ENCODE measurements at places on chromosomes 1 and 21.

GRCh38 chr1:92842082-92843045, 10.5 kb downstream of the RPL5 start:
- no peak for DNase-seq

GRCh38 chr21:23822760-23823159, 1784.5 kb downstream of the MRPL39 start:
- no peak for DNase-seq

DNA sequence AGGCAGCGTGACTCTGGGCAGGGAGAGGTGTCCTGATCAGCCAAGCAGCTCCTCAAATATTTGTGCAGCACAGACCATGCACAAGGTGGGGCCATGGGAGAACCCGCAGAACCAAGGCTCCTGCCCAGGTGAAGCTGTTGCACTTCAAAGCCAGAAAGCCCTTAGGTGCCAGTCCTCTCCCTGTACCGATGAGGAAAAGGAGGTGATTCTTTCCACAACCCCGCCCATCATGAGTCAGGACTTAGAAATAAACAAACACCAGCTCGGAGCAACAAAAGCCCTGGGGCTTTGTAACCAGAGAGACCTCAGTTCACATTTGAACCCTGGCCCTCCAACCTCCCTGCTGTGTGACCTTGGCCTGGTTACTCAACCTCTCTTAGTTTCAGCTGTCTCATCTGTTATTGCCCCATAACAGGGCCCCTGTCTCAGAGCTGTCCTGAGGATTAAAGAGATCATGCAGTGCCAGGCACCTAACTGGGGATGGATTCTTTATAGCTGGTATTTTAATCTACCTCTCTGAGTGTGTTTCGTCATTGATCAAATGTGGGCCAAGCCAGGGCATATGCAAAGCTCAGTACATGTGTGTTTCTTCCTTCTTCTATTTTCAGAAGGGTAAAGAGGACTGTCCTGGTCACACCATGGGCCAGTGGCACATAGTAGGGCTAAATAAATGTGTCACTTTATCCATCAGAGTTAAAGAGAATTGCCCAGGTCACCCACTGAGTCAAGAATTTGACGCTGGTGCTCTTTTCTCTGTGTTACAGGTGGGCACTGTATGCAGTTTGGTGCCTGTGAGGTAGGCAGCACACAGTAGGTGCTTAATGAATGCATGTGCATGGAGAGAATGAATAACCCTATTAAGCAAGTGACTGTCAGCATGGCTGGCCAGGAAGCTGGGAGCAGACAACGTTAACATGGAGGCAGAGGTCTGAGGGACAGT, 1.4 kb downstream of the LDLRAD1 start:
- no peak for DNase-seq

DNA sequence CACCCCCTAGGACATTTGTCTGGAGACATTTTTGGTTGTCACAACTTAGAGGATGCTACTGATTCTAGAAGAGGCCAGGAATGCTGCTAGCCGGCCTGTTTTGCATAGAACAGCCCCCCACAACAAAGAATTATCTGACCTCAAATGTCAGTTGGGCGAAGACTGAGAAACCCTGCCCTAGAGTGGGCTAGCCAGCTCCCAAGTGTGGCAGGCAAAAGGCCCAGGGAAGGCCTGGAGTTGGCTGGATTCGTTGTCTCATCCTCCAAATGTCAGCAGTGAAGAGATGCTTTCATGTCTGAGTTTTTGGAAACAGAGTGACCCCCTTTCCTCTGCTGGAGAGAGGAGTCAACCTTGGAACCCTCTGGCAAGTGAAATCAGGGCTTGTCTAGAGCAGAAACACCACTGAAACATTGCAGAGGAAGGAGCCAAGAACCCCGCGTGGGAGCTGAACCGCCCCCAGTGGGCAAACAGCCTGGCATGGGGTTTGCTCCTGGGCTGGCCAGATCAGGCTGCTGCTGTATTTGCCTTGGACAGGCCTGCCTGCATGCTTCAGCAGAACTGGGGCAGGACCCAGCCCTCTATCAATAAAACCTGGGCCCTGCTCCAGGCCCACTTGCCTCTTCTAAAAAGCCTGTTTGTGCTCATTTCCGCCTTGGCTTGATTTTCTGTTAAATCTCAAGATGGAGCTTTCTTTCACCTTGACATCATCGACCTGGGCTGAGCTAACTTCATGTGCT, 32.9 kb downstream of the RASSF5 start:
- no peak for DNase-seq

GRCh38 chr1:241638909-241639622, 1.1 kb downstream of the CHML start:
- DNase-seq = no peak

DNA sequence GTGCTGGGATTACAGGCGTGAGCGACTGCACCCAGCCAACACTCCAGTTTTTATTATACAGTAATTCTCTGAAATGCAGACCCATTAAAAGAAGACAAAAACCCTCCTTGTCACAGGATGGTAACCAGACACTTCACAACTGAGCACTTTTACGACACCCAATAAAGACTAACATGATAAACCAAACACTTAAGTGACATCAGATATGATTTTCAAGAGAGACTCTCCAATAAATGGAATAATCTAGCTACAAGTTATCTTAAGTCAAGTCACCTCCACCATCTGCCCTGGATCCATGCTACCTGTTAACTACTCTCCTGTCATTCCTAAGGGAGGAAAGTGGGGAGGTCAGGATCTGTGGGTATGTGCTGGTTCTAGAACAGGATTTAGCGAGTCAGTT, 5.6 kb downstream of the GNG12 start:
- no peak for DNase-seq

DNA sequence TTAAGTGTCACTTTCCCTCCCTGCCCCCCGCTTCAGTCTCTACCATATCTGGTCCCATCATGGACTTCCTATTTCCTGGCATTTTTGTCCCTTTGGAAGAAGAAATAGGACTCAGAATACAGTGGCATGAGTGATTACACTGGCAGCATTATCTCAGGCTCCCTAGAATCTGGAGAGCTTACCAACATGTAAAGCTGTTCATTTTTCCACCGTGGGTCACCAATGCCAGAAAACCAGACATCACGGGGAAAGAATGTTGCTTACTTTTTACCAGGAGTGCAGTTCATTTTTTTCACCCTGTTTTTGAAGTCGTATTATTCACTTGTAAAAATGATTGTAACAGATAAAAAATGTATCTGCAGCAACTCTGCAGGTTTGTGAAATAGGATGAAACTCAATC, 44.8 kb downstream of the BACH1 start:
- DNase-seq = no peak

DNA sequence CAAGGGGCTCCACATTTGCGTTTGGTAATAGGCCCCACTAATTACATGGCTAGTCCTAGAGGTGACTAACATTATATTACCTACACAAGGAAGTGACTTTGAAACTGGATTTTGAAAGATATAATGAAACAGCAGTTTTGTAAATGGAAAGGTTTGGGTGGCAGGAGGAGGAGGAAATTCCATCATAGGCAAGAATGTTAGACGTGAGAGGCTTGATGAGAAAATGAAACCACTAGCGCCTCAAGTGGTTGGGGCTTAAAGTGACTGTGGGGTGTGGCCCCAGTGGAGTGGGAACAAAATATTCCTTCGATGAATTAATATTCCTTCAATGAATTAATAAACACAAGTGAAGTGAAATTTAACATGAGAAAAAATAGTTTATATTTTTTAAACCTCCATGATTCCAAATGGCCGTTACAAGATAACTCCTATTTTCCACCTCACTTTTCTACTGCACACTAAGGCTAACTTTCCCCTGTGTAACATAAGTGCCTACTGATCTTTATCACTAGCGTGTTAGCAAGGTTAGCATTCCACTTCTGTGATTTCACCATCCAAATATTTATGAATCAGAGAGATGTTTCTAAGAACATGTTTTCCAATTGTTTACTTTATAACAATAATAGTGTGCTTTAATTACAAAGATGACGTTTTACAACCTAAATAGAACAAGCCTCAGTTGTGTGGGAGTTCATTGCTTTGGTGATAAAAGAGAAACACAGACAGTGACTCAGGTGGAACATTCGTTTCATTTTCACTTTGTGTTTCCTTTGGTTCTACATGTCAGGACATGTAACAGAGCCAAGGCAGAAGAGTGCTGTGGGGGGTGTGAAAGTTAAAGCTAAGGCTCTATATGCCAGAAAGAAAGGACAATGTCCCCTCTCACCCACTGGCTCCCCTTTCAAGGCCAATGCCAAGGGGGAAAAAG, 12.5 kb upstream of the ATF3 start:
- peak; percentile 55 for DNase-seq

GRCh38 chr1:214473387-214473786, 78.0 kb downstream of the PTPN14 start:
- no peak for DNase-seq

DNA sequence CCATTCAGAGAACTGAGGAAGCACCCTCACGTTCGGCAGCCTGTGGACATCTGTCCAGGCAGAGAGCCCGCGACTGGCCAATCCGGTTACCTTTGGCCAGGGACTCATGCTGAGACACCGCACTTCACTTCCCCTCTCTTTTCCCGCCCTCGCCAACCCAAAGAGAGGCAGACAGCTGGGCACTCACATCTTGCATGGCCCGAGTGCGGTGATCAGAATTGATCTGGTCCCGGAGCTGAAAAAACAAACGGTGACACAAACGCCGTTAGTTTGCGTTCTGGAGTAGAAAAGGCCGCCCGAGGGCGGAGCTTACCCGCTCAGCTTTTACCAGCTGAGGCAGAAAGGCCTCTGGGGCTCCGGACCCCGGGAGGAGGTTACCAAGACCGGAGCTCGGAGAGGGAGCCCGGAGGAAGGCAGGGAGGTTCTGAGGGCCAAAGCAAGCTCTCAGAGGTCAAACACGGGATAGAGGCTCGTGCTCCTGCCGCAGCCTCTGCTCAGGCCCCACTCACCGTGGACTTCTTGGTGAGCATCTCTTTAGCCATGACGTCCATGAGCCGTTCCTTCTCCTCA, 376 bp downstream of the SF3A3 start:
- DNase-seq = peak; percentile 48

DNA sequence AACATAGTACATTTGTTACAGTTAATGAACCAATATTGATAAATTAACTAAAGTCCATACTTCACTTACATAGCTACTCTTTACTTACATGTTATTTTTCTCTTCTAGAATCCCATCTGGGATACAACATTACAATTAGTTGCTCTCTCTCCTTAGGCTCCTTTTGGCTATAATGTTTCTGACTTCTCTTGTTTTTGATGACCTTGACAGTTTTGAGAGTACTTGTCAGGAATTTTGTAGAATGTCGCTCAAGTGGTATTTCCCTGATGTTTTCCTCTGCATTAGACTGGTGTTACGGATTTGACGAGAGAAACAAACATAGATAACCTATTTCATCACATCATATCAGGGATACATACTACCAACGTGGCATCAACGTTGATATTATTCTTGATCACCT, 925.4 kb upstream of the TMPRSS15 start:
- no peak for DNase-seq

DNA sequence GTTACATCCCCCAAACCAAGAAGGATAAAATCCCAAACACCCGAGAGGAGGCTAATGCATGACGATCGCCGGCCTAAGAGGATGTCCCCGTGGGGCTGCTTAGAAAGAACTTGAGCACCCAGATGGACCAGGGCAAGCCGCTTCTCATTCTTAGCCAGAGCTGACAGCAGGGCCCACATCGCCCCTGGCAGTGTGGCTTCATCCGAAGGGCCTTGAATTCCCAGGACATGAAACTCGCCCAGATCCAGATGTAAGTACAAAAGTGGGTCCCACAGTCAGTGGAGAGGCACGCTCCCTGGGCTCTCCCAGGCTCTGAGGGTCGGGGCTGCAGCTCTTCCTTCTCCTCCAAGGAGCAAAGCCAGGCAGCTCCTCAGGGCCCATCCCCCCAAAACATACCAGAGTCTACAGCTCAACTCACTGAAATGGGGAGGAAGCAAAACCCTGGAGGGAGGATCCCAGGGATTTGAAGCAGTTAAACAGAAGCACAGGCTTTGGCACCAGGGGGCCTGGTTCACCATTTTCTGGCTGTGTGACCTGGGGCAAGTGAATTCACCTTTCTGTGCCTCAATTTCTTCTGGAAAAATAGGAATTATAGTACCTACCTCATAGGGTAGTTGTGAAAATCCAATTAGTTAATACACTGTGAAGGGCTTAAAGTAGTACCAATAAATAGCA, 85.6 kb downstream of the MAN1C1 start:
- no peak for DNase-seq

- DNase-seq = no peak
These were observed 61.4 kb upstream of the DIRAS3 start for GRCh38 chr1:68111519-68112436.

- DNase-seq = no peak
These were observed 624.4 kb downstream of the NCAM2 start for GRCh38 chr21:21622460-21623234.

DNA sequence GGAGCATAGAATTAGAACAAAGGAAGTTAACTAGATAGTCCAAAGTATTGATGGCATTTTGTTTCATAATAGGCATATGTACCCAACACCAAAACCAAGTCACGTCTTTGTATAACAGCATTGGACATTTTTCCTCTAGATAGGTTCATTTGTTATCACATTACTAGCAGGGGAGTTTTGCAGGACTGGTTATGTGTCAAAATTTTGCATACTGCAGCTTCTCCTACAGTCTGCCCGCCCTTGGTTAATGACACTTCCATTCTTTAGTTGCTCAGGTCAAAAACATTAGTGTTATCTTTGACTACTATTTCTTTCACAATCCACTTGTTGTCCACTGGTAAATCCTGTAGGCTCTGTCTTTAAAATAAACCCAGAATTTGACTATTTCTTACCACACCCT, 8.9 kb downstream of the CAPZA1 start:
- no peak for DNase-seq

- DNase-seq = no peak
These were observed 255.1 kb downstream of the NFIA start for GRCh38 chr1:61337441-61337951.

- DNase-seq = no peak
These were observed 238.6 kb downstream of the DUSP10 start for GRCh38 chr1:221503268-221503667.

DNA sequence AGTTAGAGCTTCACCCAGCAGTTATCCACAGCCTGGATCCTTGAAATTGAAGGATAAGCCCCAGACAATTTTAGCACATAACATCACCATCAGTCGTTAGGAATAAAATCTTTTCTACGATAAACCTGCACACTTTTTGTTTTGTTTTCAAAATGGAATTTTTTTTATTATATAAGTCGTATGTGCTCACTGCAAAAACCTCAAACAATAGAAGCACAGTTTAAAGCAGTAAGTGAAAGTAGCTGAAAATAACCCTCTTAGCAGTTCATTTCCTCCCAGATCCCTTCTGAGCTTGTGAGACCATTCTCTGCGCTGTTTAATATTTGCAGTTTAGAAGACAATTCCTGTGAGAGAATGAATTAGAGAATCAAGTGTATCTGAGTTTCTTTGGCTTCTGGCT, 38.3 kb downstream of the ELK4 start:
- no peak for DNase-seq

Measured in activated T-helper 2 cell treated with anti-CD3 and anti-CD28 coated beads, Interferon-gamma antibody, Interleukin-2, Interleukin-4, amounts not matched to agents 10 μg/mL and 5 μg/mL and 100 μg/mL, durations not matched to agents 14 hours and 24 hours and 36 hours (primary cell).